ENCODE measurements at places on chromosomes 4 and X.

- DNase-seq: no peak
Measured at GRCh38 chr4:132003593-132003992, 1145.5 kb upstream of the PCDH10 start.

DNA sequence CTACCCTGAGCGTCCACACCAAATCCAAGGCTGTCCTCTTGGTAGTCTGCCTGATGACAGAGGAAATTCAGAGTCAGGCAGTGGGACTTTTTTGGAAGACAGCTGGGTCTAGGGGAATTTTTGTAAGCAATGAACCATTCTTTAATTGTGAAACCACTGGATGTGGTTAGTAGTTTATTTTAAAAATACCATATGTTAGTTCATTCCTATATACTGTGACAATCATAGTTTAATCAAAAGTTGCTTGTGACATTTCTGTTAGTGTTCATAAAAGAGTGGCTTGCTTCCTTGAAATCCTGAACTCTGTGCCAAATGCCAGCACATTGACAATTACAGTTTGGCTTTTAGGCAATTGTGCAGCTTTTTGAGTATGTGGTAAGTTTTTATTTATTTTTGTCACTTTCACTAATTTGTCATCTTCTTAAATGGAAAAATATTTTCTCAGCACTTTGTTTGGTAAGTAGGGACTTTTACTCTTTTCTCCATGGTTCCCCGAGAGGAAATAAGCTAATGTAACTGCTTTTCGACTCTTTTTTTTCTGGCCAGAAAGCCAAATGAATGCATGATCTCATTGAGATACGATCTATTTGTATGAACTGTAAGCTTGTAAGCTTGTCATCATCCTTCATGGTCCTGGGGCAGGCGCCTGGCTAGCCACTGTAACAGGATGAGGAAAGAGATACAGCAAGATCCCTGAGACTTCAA lies 72.6 kb upstream of the SLC4A4 start:
- no peak for DNase-seq

GRCh38 chrX:108537005-108537404 lies 97.4 kb downstream of the COL4A5 start:
- no peak for DNase-seq

DNA sequence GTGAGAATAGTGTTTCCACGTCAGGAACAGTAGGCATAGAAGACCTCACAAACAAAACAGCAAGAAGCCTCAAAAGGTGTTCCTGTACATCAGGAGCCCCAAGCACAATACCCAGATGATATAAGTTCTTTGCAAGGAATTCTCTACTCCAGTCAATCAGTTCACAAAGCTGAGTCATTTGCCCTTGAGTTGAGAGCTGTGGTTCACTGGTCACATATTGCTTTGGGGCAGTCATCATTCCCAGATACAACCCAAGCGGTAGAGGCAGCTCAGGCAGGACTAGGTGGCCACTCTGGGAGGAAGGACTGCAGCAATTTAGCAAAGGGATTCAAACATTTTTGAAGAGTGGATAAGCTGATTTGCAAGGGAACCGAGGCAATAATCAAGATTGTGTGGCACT lies 551.5 kb upstream of the ZFP42 start:
- no peak for DNase-seq

DNA sequence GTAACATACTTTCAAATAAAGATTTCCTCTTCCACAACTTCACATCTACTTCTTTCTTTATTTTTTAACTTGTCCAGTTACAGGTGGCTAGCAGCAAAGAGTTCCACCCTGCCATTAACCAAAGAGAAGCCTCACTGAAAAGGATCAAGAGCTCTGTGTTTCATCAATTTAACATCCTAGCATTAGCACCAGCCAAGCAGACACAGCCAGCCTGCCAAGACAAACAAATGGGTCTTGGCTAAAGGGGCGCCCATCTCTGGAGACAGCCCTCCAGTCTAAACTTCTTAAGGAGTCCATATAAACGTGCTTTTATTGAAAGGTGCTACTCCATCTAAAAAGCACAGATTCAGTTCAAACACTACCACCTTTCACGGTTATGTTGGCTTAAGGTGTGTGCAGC lies 105.3 kb downstream of the ADAMTS3 start:
- no peak for DNase-seq

- DNase-seq: no peak
Measured at GRCh38 chr4:56905796-56906195, 1.9 kb upstream of the REST start.
